ENCODE measurements at places on chromosomes 7 and 10.

GRCh38 chr10:88082391-88082790 is 219.0 kb downstream of the PTEN start:
- no peak for DNase-seq

- no peak for DNase-seq
Observed at GRCh38 chr7:135743907-135744731, 4.5 kb downstream of the FAM180A start.

GRCh38 chr7:43430411-43430810 is 152.5 kb upstream of the STK17A start:
- no peak for DNase-seq

DNA sequence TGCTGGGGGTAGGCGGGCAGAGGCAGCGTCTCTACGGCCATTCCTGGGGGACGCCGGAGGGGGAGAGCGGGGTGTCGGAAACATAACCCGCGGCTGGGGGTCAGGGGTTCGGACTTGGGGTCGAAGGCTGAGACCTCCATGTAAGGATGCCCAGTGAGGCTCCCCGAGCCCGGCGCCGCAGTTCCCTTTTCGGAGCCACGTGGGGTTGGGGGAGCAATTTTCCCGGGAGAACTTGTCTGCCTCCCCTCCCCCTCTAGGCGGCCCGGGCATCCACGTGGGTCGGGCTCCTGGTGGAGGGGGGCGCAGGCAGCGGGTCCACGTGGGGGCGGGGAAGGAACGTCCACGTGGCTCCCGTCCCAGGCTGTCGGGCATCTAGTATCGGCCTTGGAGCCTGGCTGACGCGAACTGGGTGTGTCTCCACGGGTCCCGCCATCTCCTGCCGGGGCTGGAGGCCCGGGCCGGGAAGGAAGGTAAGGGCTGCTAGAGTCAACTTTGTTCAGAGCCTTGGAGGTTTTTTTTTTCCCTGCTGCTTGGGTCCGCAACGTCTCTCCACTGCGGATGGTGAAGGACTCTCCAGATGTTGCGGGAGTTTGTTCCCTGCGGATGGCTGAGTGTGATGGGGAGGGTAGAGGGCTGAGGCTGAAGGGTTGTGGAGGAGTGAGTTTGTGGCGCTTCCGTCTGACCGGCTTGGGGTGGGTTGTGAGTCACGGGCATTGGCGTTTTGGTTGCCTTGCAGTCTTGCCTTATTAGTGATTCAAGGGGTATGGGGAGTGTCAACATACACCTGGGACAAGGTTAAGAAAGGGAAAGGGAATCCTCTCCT is 744 bp downstream of the PPRC1 start:
- DNase-seq, result peak; percentile 64

DNA sequence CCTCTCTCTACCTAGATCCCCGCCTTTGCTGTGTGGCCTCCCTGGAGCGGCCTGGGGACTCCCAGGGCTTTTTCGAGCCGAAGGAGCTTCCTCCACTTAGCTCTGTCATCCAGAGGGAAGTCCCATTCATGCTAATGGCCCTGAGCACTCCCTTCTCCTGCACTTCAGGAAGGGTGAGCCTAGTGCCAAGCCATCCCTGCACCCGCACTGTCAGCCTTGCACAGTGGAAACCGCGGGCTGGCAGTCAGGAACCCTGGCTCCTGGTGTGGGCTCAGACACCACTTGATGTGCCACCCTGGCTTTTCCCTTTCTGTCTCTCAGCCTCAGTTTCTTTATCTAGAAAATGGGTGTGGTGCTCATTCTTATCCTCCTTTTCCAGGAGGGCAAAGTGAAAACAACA is 131.6 kb downstream of the ZMIZ1 start:
- no peak for DNase-seq

DNA sequence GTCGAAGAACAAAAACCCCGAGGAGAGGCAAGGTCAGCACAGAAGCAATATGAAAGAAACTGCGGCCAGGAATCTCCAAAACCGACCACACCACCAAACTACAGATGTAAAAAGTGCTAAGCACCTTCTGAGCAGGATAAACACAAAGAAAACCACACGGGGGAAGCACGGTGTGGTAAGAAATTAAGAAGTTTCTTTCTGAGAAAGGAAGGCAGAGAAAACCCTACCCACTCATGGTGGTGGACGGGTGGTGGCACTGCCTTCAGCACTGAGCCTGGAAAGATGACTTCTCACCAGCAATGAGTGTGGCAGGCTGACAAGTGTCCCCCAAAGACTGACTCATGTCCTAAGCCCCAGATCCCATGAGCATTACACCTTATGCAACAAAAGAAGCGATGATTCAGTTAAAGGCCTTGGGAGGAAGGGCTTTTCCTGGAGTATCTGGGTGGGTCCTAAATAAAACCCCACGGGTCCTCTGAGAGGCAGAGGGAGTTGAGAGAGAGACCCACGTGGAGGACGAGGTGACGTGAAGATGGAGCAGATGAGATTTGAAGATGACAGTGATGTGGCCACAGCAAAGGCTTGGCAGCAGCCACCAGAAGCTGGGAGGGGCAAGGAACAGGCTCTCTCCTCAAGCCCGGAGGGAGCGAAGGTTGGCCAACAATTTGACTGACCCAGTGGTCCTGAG is 124.9 kb downstream of the DLG5 start:
- peak; percentile 47 for DNase-seq

GRCh38 chr7:64990216-64990615 is 620 bp downstream of the ZNF117 start:
- no peak for DNase-seq

DNA sequence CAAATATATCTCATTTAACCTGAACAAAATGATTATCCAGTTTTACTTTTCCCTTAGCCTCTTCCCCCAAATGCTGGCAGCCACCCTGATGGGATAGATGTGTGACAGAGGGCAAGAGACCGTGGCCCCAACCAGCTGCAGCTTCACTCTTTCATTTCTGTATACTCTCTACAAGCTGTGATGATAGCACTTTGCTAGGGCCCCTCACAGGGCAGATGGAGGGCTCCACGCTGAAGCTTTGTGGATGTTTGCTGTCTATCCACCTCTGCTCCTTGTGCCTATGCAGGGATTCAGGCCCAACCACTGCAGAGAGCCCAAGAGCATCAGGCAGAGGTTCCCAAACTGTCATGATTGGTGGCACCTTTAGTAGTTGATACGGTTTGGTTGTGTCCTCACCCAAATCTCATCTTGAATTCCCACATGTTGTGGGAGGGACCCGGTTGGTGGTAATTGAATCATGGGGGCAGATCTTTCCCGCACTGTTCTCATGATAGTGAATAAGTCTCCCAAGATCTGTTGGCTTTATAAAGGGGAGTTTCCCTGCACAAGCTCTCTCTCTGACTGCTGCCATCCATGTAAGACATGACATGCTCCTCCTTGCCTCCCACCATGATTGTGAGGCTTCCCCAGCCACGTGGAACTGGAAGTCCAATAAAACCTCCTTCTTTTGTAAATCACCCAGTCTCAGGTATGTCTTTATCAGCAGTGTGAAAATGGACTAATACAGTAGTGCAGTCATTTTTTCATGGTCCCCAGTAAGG is 20.1 kb downstream of the HTRA1 start:
- DNase-seq, result no peak

DNA sequence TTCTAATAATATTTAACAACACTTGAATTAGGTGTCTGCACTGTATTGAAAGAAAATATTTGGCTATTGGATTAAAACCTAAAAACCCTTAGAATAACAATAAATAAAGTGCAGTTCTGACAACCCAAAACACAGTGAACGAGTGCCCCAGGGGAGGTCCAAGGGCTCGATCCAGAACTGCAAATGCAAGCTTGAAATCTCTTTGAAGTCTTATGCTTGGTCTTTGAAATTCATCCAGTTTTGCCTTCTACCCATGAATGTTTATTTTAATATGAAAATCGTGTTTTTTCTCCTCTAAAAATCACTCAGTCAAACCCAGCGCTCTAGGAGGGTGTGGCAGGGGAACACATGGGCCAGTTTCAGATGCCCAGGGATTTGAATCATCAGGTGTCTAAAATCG is 119.5 kb downstream of the MTPAP start:
- no peak for DNase-seq

DNA sequence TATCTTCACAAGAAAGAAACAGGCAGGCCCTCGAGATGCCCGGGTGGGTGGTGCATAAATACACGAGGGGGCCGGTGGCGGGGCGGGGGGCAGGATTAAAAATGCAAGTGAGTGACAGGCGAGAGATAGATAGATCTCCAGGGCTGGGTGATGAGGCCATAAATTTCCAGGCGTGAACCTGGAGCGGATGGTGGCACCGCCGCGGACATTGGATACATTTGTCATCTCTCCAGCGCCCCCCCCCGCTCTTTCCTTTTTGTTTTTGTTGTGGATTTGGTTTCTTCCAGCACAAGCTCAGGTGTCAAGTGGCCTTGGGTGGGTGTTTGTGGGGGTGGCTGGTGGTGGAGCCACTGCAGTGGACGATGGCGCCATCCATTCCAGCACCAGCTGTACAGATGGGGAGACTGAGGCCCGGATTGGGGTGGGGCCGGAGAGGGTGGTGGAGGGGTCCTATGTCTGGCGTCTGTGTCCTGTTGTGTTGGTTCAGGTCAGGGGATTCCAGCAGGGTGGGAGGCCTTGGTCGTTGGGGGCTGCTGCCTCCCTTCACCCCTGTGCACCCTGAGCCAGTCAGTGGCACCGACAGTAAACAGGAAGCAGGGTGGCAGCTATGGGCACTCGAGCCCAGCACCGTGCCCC is 2.9 kb downstream of the ELFN1 start:
- no peak for DNase-seq

DNA sequence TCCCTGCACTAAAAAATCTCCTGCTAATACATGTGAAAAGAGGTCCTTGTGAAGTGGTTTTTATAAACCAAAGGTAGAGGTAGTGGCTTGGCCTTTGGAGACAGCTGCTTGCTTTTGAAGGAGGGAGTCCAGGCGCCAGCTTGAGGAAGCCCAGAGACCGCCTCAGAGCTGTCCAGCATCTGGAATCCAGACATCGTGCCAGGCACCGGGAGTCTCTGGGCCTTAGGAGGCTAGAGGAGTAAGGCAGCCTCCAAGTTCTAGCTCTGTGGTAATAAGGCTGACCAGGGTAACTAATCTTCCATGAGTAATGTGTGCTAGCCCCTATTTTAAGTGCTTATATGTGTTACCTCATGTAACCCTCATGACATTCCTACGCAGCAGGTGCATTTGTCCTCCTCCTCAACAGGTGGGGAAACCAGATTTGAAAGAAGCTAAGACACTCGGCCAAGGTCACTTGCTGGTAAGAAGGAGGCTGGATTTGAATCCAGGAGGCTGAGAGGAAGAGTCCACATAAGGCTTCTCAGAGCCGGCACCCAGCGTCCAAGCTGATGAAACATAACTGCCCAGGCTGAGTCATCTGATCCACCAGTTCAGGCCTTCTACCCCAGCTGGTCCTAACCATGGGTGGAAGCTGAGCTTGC is 26.1 kb downstream of the PRLHR start:
- no peak for DNase-seq

DNA sequence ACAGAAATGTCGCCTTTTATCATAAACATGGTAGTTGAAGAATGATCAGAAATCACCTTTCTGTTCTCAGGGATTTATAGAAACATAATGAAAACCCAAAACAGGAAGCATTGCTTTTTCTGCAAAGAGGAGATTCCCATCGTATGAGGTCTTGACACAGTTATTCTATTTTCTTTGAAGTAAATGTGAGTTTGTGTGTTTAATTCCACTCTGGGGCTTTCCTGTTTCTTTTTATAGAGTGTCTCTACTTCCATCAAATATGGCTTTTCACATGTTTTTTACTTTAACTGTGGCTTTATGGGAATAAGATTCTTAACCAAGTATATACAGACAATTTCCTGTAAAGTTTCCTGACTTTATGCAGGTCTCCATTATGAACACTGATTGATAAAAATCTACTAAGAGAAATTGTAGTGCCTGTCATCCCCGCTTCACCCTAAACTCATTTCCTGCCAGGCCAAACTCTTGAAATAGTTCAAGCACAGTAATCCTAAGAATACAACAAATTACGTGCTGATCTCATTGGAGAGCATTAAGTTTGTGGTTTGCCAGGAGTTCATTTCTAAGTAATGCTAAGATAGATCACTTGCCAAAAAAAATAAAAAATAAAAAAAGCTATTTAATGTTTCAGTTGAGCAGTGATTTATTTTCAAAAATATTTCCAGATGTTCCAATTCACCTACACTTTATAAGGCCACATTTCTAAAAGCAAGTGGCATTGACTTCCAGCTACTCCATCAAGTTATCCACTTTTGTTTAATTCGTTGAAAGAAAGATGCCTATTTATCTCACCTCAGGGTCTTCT is 52.2 kb upstream of the SEC61G start:
- no peak for DNase-seq

DNA sequence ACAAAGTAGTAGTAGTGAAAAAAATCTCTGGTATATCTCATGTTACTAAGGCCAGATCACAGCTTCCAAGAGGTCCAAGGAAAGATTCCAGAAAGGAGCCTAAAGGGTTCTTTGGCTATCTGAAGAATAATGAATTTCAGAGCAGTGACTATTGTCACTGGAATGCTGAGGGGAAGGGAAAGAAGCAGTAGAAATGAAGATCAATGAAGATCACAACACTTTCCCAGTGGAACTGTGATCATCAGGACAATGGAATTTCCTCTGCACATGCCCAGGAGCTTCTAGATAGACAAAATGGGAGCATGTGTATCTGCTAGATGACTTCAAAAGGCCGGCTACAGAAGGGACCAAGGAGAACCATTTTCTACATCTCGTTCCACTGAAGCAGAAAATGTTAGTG is 219.5 kb upstream of the PHYHIPL start:
- no peak for DNase-seq

- DNase-seq, result no peak
Observed at GRCh38 chr7:52652621-52653020, 382.8 kb upstream of the POM121L12 start.

GRCh38 chr7:38396852-38397251 is 123.4 kb upstream of the TARP start:
- no peak for DNase-seq

DNA sequence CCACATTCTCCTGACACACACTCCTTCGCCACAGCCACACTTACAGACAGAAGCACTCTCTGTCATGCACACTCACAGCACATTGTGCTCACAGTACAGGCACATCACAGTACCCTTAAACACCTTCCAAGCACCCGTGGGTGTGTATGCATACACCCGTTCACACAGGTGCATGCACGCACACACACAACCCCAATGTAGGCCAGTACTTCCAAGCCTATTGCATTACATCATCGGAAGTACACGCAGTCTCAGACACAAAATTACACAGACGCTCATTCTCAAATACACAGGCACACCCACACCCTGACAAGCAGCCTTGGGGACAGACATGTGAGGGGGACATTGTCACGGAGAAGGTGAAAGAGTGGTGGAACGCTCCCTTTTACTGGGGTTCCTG is 11.1 kb downstream of the KAZALD1 start:
- DNase-seq, result no peak

DNA sequence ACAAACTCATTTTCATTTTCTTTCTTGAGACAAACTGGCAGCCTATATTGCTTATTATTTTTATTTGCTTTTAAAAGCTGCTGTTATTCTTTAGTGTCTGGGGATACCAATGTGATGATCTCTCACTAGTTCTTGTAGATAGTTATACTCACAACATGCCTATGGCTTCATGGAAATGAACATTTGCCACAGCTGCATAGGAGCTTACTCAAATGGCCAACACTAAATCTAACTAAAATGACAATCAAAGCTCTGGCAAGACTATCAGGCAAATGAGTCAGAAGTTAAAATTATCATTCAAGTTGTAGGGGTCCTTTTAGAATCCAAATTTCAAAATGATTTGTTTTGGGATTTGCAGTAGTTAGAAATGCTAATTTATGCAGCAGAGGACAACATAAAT is 225.9 kb downstream of the ANK3 start:
- DNase-seq, result no peak

- no peak for DNase-seq
Observed at GRCh38 chr10:100146875-100147650, 38.8 kb downstream of the ERLIN1 start.
